Activated naive CD4-positive, alpha-beta T cell treated with anti-CD3 and anti-CD28 coated beads, Interleukin-2, amount 50 U/mL, for 72 hours (primary cell): ENCODE measurements at places on chromosomes 13 and 19. TPM values are rescaled to one million over a fixed set of nuclear protein-coding genes. Genes with fewer than 3 reads are reported as not detected.

C19orf73 gene
- total RNA-seq = 1.1 TPM

CGB8 gene
- not detected for total RNA-seq

MIA gene
- total RNA-seq = not detected

TGDS gene
- 23.7 TPM for total RNA-seq

IGFL2 gene
- total RNA-seq = not detected
